Activated CD8-positive, alpha-beta memory T cell treated with anti-CD3 and anti-CD28 coated beads, Interleukin-2, amount 10 ng/mL, durations not matched to agents 7 days and 5 days (primary cell): ENCODE measurements at places on chromosomes 4 and X.

GRCh38 chrX:82134378-82134777 is 932.5 kb downstream of the SH3BGRL start:
- DNase-seq = peak; percentile 39

DNA sequence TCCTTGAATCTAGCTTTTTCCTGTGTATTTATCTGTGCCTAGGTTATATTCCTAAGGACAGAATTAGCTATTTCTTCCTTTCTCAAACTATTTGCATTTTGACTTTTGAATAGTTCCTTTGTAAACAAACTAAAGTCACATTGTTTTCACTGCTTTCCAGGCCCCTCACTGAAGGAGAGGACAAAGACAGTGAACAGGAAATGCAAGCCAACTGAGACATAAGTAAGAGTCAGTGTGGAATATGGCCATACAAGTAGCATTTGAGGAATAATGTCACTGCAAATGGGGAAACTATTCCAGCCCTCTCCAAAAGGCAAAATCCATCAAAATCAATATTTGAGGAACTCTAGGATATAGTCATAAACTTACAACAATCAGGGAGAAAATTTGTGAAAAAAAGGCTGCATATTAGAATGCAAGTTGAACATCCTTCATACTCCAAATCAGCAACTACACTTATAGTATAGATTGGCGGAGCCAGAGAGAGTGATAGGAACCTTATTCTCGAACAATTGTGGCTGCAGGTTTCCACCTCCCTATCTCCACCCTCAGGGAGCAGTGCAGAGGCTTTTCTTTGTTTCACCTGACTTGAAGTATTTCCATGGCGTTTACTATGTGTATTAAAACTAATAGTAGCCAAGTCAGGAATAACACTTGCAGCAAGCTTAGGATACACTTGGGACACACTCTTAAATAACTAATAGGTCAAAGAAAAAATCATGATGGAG is 1110.4 kb upstream of the ADGRL3 start:
- DNase-seq = no peak

- no peak for DNase-seq
Measured at GRCh38 chr4:54155936-54156335, 56.0 kb downstream of the GSX2 start.

DNA sequence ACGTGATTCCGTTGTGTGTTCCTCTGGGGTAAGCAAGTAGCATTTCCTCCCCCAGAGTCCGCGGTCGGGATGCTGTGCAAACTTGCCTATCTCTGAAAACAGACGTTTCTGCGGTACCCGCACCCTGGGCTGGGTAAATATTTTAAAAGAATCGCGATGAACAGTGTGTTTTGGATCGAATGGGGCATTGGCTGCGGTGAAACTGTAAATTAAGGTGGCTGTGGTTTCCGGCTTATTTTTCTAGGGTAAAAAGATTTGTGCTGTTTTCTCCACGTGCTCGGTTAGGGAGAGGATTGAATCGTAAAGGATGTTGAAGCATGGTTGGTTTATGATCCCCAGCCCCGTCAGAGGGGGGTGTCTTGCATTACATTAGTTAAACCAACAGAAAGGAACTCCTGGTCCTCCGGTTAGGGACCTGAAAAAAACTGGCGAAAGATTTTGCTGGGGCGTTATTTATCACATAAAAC is 1.2 kb downstream of the HHIP start:
- peak; percentile 46 for DNase-seq

DNA sequence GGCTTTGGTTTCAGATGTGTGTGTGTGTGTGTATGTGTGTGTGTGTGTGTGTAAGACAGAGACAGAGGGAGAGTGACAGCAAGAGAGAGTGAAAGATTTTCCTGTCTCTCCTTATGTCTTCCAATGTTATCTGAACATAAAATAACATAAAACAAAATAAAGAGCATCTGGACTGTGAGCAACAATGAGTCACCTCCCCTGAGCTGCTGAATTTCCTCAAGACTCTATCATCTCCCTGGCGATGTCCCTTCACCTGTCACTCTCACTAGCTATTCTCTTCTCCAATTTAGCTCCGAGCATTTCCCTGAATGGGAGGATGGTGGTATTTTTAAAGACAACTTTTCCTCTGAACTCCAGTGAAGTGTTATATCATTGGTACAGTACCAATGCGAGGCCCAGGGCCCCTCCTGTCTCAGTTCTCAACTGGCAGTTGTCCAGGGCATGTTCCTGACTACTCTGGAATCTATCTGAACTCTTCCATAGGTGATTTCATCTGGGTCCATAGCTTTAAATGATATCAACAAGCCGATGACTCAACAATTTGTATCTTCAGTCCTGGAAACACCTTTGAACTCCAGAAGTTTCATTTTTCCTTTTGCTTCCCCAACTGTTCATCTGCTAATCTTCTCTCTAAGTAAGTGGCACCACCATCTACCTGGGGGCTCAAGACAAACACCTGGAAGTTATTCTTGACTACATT is 195.0 kb upstream of the CLNK start:
- DNase-seq = no peak

- DNase-seq = no peak
Measured at GRCh38 chr4:58809366-58809765, 1699.2 kb upstream of the IGFBP7 start.

GRCh38 chr4:187544461-187545053 is 451.0 kb upstream of the ZFP42 start:
- no peak for DNase-seq
